ENCODE measurements at places on chromosomes 7 and 10.

DNA sequence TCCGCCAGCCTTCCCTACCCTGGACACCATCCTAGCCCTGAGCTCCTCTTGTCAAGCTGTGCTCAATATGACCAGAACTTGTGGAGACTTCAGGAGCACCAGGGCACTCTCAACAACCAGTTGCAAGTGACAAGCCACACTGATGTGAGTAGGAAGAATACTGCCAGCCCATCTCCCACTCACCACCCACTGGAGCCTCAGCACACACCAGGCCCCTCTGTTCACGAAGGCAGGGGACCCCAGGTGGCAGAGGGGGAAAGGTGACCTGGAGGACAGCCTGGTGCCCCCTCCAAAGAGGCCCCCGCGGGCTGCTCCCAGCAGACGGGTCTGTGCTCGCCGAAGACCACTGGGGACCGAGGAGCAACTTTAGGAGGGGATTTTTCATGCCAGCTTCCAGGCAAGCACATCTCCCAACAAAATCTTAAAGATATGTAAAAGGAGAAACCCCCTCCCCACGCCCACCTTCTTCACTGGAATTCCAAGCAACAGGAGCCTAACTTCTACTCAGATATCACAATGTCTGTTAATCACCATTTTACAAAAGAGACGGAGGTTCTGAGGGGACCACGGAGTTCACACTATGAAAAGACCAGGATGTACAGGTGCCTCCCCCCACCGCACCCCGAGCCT lies 1.0 kb downstream of the MMD2 start:
- no peak for DNase-seq

- DNase-seq, result peak; percentile 65
These were observed 417.1 kb downstream of the SUGCT start for GRCh38 chr7:40551685-40552576.

DNA sequence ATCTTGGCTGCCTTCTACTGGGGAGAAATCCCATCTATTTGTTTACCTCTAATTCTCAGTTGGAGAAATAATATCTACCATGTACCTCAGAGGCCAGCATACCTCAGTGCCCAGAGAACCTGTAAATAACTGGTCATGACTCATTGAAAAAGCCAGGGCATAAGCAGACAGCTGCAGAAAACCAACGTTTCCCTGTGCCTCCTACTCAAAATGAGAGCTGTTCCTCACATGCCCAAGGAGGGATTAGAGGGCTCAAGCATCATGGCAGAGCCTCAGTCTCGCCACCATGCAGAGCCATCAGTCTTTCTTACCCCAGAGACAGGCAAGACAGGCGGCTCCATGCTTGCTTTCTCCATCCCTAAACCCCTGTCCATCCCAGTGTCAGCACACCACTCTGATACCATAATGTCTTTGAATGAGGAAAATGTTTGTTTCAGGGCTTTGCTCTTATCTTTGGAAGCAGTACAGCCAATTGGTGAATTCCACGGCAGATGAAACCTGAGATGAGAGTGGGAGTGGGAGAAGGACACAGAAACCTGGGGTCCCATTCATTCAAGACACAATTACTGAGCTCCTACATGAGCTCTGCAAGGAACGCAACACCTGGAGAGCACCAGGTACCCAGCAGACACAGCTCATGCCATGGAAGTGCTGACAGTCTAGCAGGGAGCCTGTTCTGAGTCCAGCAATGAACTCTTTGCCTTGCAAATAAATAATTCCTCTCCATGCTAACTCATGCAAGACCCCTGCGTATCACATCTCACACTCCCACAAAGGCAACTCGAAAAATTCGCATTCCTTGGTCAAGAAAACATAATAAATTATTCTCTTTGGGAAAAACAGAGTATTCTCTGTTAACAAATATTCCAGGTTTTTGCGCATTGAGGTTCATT lies 21.1 kb downstream of the PON1 start:
- DNase-seq, result no peak

- DNase-seq, result peak; percentile 55
These were observed 1.4 kb downstream of the ATP5F1C start for GRCh38 chr10:7789390-7789789.

GRCh38 chr10:90587561-90587960 lies 270.3 kb downstream of the HTR7 start:
- no peak for DNase-seq

DNA sequence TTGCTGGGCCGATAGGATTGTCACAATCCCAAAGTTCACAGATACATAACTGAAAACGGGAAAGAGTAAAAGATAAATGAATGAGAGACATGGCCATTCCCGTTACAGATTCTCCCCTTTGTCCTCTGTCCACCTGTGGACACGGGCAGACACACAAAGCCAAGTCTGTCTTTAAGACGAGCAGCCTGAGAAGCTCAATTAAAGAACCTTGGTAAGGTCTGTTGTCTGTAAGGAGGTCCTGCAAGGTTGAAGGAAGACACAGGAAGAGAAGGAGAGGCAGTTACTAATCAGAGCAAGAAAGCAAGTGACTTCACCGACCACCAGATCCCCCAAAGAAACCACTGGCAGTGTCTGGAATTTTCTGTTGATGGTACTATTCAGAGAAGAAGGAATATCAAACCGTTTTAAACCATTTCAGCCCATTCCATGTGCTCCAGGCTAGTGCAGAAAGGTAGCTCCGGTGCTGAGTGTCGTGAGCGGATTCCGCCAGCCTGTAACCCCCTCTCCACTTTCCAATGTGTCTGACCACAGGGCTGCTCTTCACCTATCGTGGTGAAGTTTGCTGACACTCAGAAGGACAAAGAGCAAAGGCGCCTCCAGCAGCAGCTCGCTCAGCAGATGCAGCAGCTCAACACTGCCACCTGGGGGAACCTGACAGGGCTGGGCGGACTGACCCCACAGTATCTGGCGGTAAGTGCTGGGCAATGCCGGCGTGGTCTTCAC lies 252.6 kb downstream of the CELF2 start:
- peak; percentile 43 for DNase-seq

DNA sequence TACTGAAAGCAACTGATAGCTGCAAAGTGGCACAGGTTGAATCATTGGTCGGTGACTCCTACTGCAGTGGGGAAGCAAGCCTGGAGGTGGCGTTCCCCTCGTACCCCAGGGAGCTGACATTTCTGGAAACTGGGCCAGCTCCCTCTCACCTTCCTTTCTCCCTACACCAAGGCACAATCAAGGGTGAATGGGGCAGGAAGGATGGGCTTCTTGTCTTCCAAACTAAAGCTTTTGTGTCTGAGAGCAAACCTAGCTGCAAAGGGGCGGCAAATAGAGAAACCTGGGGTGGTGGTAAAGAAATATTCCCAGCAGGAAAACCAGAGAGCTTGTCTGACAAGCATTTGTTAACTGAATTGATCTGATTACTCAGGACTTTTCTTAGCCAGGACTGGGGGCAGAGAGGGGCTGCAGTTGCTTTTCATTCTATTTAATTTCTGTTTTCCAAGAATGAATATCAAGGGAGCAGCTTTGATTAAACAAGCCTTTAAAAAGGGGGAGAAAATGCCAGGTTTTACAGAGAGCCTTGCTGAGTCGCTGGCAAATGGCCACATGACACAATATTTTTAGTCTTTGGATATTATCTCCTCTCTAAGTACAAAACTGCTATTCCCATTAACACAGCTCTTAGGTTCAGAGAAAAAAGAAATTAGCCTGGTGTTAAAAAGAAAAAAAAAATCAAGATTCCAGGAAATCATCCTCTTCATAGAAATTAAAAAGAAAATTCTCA lies 27.8 kb downstream of the CDHR3 start:
- peak; percentile 38 for DNase-seq

GRCh38 chr10:1411956-1412355 lies 325.4 kb downstream of the ADARB2 start:
- DNase-seq, result no peak

GRCh38 chr10:48740015-48740707 lies 55.5 kb downstream of the WDFY4 start:
- no peak for DNase-seq

- no peak for DNase-seq
These were observed 32.1 kb downstream of the NRP1 start for GRCh38 chr10:33302208-33302829.

GRCh38 chr7:106915873-106916272 lies 50.8 kb downstream of the PIK3CG start:
- no peak for DNase-seq

DNA sequence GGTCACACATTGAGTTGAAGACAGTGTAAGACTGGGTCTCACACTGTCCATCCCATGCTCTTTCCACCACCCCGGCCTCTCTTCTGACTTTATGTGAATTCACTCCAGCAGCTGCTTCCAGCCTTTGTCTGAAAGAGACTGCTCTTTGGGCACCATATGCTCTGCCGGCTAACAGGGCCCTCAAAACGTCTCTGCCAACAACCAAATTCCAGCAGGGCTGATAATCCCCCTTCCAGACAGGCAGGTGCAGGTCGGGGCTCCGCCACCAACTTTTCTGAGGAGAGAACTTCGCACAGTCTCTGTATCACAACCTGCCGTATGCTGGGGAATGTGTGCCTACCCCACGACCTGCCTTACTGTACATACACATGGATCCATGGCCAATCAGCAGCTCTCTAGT lies 64.3 kb downstream of the PLXNA4 start:
- DNase-seq, result no peak

DNA sequence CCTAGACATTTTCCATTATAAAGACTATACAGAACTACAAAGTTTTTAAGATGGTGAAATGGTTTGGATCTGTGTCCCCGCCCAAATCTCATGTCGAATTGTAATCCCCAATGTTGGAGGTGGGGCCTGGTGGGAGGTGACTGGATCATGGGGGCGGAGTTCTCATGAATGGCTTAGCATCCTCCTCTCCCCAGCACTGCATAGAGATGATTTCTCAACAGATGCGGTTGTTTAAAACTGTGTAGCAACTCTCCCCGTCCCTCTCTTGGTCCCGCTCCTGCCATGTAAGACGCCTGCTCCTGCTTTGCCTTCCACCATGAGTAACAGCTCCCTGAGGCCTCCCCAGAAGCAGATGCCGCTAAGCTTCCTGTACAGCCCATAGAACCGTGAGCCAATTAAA lies 1.6 kb downstream of the FAM133B start:
- no peak for DNase-seq

DNA sequence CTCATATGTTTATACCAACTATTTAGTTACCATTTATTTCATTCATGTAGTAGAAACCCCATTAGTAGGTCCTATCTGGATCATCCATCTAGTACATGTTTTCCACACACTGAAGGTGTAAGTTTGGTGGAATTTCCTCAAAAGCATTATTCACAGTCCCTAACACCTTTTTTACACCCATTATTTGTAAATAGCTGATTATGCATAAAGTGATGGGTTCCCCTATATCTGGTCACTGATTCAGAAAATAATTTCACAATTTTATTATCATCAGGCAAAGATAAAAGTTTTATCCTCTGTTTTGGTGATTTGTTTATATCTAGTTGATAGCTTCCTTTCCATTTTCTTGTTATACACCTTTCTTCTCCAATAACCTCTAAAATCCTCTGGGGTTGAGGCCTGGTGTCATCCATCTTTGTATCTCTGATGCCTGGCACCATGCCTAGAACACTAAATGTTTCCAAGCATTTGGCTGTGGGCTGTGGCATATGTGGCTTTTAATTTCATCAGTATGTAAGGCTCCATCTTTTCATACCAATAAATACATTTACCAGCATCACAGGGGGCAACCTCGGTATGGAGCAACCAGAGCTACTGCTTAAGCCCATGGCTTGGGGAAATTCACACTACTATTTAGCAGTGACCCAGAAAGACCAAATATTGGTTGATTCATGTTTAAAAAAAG lies 1089.5 kb upstream of the LRRN3 start:
- DNase-seq, result no peak

GRCh38 chr10:71263376-71263775 lies 51.0 kb downstream of the UNC5B start:
- no peak for DNase-seq

DNA sequence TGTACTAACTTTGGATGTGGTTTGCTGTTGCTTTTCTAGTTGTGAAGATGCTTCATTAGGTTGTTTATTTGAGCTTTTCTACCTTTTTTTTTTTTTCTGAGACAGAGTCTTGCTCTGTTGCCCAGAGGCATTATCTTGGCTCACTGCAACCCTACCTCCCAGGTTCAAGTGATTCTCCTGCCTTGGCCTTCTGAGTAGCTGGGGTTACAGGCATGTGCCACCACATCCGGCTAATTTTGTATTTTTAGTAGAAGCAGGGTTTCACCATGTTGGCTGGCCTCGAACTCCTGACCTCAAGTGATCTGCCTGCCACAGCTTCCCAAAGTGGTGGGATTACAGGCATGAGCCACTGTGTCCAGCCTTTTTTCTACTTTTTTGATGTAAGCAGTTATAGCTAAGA lies 93.7 kb downstream of the ADAM22 start:
- DNase-seq, result no peak

DNA sequence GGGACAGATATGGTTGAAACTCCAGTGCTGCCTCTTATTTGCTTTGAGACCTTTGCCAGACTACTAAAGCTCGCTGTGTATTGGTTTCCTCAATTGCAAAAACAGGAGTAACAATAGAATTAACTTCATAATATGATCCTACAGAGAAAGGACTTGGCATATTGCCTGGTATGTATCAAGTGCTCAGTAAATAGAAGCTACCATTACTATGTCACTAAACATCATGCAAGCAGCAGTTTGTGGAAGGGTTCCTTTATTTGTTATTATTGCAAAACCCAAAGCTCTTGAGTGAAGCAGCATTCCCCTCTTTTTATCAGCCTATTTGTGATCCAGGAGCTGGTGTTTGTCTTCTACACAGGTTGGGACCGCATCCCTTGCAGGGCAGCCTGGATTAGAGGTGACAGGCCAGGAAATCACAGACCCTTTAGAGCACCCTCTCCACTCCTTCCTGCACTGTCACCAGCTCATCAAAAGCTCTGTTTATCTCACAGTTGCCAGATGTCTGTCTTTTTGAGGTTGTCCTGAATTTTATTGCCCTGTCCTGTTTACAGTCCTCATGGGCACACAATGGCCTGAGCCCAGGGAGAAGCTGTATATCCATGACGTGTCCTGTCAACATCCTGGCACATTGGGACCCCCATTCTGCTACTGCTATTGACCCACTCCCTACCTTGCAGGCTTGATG lies 121.5 kb downstream of the SNX10 start:
- no peak for DNase-seq

- no peak for DNase-seq
These were observed 248.6 kb upstream of the TCERG1L start for GRCh38 chr10:131560166-131560565.

GRCh38 chr7:41858201-41858600 lies 155.3 kb upstream of the INHBA start:
- DNase-seq, result no peak

DNA sequence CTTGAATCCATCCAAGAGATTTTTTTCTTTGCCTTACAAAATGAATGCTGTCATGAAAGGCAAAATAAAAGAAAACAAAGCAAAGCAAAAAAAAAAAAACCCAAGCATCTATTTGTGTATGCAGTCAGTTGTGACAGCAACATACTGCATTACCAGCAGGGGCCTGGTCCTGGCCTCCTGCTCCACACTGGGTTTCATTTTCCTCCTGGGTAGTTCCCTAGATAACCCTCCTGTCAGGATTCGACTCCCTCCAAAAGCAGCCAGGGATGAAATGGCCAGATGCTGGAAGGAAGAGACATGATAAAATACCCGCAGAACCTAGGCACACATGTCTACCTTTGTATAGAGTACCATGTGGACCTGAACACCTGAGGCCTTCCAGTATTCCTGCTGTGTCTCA lies 148.6 kb downstream of the NRCAM start:
- DNase-seq, result no peak

GRCh38 chr7:138092486-138093028 lies 16.3 kb downstream of the AKR1D1 start:
- no peak for DNase-seq

Measured in adipocyte (in vitro differentiated cells).